ENCODE measurements at places on chromosomes 5 and 9. TPM values are rescaled to one million over a fixed set of nuclear protein-coding genes. Genes with fewer than 3 reads are reported as not detected.

DNA sequence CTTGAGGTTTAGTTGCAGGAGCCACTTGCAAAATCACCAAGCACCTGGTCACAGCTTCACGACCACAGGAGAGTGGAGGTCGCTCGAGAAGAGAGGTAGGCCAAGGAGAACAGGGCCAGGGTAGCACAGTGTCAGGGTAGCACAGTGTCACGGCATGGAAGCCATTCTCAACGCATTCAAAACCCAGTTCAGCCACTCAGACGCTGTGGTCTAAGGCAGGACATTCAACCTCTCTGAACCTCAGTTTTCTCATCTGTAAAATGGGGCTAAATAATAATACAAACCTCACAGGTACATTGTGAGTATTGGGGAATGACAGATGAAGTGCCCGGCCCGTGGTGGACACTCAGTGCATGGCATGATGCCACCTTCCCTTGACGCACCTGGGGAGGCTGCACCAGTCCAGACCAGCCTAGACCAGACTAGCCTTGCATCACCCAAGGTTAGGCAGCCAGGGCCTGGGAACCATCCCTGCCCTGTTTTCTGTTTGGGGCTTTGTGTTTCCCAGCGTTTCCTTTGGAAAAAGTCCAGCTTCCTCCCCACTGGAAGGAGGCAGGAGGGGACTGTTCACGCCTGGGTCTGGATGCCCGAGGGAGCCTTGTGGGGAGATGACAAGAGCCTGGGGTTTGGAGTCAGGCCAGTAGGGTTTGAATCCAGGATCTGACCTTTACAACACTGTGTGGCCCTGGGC, 7.8 kb upstream of the LMX1B start:
- DNase-seq = no peak

DNA sequence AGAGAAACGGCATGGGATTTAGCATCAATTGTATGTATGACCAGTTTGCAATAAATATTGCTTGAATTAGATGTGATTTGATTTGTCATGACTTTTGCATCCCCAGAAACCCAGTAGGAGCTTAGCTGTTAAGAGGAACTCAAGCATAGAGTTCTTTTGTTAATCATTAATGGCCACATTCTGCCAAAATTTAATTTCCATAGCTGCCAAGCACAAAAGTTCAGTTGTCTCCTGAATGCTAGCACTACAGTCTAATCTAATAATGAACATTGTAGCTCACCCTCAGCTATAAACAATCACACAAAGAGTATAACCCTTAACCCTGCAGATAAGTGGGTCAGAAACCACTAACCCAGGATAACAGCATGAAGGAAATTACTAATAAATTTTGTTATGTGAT, 169.8 kb upstream of the GRAMD2B start:
- DNase-seq = no peak

DNA sequence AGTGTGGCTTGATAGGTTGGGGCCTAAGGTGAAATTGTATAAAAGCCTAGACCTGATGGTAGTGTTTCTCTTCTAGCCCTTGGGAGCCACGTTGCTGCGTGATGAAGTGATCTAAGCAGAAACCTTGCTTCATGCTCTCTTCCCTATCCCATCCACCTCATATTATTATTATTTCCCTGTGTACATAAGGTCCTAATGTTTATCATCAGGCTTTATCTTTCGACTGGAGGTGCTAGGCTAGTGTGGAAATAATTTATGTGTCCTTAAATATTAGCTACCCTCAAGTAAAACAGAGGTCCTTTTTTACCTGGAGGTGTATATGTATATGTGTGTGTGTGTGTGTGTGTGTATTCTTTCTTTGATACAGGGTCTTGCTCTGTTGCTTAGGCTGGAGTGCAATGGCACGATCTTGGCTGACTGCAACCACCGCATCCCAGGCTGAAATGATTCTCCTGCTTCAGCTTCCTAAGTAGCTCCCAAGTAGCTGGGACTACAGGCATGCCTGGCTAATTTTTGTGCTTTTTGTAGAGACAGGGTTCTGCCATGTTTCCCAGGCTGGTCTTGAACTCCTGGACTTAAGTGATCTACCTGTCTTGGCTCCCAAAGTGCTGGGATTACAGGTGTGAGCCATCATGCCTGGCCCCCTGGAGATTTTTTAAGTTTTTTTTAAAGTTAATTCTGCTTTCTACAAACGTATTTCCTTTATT, 3.7 kb downstream of the UGCG start:
- DNase-seq = no peak

GRCh38 chr9:70947511-70947910, 173.9 kb downstream of the TRPM3 start:
- DNase-seq = no peak

DNA sequence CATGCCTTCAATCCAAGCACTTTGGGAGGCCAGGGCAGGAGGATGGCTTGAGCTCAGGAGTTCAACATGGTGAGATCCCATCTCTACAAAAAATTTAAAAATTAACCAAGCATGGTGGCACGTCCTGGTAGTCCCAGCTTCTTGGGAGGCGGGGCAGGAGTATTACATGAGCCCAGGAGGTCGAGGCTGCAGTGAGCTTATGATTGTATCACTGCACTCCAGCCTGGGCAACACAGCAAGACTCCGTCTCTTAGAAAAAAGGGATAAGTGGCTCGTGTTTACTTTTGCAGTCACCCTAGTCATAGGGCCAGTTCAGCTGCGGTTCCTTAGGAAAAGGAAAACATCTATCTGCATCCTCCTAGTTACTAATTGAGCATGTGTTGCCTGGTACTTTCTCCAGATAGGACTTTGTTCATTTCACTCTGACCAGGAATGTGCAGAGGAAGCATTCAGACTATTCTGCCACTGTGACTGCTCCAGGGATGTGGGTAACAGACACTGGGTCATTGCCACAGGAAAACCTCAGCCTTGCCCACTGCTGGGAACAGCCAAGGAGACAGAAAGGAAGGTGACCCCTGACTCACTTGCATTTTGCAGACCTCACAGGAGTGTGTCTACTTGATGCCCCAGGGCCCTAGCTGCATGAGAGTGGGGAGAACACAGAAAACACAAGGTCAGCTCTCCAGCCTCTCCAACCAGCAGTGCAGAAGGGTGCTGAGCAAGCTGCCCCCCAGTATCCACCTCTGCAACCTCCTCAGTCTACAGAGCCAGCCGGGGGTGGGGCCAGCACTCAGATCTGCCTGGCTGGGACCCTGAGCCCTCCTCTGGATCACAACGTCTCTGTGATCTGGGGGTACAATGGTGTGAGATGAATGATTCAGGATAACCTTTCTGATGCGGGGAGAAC, 33.9 kb upstream of the ALDH1B1 start:
- no peak for DNase-seq

DNA sequence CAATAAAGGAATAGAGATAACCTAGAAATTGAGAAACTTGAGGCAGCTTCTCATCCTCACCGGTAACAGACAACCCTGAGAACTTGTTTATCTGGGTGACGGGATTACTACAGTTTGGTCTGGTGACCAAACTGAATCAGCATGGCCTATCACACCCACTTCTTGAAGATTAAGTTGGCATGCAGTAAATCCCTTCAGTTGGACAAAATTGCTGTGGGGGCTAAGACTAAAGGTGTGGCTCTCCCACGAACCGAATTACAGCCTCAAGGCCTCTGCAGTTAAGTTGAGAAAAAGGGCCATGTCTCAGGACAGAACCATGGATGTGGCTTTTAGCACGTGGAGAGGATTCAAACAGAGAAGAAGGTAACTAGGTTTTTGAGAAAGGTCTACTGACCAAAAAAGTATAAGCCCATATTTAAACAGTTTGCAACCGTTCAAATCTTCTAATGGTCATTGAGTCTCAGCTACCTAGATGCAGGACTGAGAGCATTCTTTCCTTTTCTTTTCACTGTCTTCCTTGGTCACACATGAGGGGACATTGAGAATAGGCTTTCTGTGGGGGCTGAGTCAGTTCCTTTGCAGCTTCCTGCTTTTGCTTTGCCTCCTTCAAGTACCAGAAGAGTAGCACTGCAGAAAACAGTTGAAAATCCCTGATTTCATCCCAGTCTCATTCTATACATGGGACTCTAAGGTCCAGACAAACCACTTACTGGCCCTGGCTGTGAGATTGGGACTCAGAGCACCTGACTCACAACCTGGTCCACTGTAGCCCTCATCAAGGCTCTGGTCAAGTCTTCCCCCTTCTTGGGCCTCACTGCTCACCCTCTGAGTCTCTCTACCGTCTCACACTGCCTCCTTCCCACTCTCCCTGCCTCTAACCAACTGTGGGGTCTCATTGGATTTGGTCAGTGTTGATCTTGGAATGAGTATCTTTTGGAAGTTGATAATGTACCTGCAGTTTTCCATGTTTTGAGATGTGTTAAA, 30.9 kb downstream of the PDE6A start:
- DNase-seq = no peak

GRCh38 chr9:89732295-89732938, 127.6 kb downstream of the GADD45G start:
- DNase-seq = no peak

The ORM2 gene
- total RNA-seq = 4,866 TPM

The PLAA gene
- total RNA-seq = 29.5 TPM

The PHF24 gene
- total RNA-seq = 0.05 TPM

The MEGF10 gene
- 1.0 TPM for total RNA-seq

The SLCO6A1 gene
- not detected for total RNA-seq

The PFN3 gene
- total RNA-seq = not detected

The TGFBI gene
- total RNA-seq = 45.2 TPM

The TLX3 gene
- total RNA-seq = not detected

Data from liver (tissue), 10 donors.